ENCODE measurements at places on chromosomes 1 and 21. TPM values are rescaled to one million over a fixed set of nuclear protein-coding genes. Genes with fewer than 3 reads are reported as not detected.
A peak's percentile ranks its signal among the peaks of the same experiment; 100 is the strongest.

DNA sequence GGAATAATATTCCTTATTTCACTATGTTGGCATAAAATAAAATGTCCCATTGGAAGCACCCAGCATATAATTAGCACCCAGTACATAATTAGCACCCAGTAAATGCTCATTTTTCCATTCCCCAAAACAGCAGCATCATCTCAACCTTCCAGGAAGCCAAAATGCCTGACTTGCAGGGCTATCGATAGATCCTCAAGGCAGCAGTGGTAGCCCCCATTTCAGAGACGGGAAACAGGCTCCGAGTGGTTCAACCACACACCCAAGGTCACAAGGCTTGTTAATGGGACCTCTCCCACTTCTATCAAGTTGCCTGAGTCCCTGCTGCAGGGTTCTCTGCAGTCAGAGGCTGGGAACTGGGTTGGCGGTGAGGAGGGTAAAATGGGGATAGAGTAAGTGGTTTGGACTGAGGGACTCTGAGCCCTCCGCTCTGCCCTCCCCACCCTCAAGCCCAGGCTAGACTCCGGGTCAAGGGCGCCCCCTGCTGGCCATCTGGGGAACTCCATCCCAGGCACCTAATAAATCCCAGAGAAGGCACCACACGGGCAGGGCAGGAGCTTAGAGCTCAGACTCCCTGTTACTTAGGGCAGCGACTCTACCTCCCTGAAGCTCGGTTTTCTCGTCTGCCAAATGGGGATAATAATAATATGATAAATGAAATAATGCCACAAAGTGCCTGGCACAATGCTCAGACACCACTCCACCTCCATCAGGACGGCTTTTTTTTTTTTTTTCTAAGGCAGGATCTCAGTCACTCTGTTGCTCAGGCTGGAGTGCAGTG is 21.9 kb upstream of the LAPTM5 start:
- peak; percentile 72 for DNase-seq

DNA sequence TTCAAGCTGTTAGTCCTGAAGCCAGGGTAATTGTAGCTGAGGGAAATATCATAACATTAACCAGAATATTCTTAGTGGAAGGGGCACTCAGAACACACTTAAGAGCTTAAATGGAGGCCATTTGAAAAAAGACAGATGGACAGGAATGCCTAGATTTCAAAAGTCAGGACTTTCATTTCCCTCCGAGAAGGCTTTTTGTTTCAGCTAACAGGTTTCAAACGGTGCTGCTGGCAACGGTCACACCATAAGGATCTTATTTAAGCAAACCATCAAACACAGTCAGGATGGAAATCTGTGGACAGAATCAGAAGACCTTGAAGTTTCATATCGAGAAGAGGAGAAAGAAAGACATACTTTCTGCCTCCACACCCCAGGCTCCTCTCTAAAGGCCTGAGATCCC is 70.1 kb downstream of the SLC66A1 start:
- no peak for DNase-seq

The NPL gene
- polyA plus RNA-seq: 9.0 TPM

DNA sequence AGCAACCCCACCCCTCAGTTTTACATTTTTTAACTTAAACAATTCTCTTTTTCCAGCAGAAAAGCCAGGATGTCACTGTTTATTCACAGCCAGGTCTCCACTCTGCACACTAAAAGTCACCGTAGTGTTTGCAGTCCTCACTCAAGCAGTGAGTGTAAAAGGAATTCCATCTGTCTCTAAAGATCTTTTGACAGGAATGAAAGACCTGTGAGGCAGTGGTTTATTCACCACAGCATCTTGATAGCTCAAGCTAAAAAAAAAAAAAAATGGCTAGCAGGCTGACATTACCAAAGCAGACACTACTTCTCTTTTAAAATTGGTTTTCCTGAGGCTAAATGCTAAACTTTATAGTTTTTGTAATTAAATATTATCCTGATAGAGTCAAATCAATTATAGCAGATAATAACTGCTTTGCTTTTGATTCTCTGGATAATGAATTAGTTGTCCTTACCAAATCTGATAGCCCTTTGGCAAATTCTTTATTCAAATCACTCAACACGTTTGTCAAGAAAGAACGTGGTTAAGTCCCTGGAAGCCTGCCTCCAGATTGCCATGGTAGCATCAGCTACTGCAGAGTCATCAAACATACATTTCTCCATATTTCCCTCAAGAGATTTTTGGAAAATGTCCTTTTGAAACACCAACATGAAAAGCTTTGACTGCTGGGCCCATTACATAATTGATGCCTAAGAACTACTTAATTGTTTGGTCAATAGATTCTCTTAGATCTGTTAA is 22.2 kb upstream of the SLC5A9 start:
- no peak for DNase-seq

The CFH gene
- polyA plus RNA-seq: 34.4 TPM

DNA sequence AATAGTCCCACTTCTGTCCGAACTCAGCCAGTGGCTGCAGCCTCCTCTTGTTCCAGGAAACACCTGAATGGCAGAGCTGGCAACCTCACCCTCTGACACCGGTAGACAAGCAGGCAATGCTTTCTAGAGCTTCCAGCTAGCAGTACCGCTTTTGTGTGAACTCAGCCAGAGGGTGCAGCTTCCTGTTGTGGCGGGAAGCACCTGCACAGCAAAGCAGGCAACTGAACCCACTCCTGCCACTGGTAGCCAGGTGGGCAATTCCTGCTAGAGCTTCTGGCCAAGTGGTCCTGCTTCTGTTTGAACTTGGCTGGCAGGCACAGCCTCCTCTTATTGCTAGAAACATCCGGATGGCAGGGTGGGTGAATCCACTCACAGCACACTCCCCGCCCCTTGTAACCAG is 40.1 kb upstream of the TMPRSS15 start:
- no peak for DNase-seq

GRCh38 chr21:31707499-31707898 is 24.4 kb downstream of the SCAF4 start:
- DNase-seq: no peak

DNA sequence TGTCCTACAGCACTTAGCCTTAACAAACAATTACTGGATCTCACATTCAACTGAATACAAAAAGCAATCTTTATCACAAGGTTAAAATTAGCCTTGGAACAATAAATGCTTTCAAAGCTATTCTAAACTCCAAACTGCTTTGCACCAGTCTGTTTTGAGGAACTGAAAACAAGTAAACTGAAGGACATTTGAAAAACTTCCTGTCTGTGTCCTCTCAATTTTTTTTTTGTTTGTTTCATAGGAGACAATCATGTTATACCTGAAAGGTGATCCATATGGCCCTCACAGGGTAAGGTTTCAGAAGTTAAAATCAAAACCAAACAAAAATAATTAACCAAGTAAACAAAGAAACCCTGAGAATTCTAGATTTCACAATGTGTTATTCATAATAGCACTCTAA is 459.1 kb downstream of the DPYD start:
- no peak for DNase-seq

The SELENON gene
- polyA plus RNA-seq: 75.1 TPM

The OPRD1 gene
- polyA plus RNA-seq: 0.52 TPM

DNA sequence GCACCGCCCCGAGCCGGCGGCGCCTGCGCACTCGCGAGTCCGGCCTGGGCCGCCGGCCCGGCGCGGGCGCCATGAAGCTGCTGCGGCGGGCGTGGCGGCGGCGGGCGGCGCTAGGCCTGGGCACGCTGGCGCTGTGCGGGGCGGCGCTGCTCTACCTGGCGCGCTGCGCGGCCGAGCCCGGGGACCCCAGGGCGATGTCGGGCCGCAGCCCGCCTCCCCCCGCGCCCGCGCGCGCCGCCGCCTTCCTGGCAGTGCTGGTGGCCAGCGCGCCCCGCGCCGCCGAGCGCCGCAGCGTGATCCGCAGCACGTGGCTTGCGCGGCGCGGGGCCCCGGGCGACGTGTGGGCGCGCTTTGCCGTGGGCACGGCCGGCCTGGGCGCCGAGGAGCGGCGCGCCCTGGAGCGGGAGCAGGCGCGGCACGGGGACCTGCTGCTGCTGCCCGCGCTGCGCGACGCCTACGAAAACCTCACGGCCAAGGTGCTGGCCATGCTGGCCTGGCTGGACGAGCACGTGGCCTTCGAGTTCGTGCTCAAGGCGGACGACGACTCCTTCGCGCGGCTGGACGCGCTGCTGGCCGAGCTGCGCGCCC is at the start of gene B3GALT6:
B3GALT6 (plus strand) TSS at position 30 of the 588 bp plus-strand sequence; CDS start at position 72, 42 bp downstream.
- DNase-seq: no peak

DNA sequence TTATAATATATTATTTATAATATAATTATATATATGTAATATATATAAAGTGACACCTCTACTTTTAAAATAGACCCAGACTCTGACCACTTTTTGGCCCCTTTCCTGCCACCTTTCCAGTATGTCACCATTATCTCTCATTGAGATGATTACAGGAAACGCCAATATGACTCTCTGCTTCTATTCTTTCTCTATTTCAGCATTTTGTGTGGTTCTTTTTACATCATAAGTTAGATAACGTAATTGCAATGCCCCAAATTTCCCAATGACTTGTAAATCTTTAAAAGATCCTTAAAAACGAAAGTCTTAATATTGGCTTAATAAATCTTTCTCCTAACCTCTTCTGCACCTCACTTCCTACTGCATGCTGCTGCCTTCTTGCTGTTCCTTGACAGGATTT is 8.1 kb upstream of the GBP5 start:
- DNase-seq: no peak

- no peak for DNase-seq
These were observed 13.5 kb upstream of the IKBKE start for GRCh38 chr1:206456577-206457370.

GRCh38 chr1:230287674-230288315 is 138.3 kb downstream of the PGBD5 start:
- DNase-seq: no peak

The CLDN17 gene
- not detected for polyA plus RNA-seq

DNA sequence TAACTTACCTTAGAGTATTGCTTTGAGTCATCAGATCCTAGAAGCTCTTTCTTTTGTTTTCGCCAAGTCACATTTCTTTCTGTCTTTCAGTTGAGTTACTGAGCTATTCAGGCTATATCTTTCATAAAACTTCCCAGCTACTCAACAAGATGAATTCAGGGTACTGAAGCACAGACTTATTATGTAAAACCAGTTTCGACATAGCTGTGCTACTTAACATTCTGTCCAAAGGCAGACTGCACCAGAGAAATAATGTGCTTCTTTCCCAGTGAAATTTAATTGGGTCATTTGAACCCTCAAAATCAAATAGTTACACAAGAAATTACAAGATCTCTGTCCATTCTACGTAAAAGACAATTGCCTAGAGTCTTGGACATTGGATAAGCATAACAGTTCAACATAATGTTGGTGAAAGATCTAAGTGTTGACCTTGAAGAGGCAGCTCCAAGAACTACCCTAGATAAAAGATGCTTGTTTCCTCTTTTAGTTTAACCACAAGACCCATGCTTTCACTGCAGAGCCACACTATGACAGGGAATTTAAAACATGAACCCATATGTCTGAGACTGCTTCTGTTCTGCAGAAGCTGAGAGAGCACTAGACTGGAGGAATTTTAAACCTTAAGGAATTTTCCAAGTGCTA is 163.2 kb downstream of the LRRC40 start:
- DNase-seq: no peak

DNA sequence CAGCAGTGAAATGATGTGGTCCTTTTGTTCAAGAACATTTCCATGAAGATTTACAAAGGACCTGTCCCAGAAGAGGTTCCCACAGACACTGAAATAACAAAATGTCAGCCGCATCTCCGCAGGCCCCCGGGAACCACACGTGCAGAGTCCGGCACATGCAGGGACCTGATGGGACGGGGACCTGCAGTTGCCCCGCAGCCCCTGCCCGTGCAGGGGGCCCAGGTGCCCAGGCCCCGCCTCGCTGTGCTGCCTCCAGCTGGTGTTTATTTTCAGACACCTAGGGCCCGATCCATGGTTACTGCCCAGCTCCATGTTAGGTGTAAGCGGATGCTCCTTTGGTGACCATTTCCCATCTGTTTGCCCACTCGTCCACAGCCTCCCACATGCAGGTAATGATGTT is 149.3 kb upstream of the ARHGEF16 start:
- no peak for DNase-seq

GRCh38 chr1:64049900-64050540 is 153.4 kb upstream of the UBE2U start:
- no peak for DNase-seq

DNA sequence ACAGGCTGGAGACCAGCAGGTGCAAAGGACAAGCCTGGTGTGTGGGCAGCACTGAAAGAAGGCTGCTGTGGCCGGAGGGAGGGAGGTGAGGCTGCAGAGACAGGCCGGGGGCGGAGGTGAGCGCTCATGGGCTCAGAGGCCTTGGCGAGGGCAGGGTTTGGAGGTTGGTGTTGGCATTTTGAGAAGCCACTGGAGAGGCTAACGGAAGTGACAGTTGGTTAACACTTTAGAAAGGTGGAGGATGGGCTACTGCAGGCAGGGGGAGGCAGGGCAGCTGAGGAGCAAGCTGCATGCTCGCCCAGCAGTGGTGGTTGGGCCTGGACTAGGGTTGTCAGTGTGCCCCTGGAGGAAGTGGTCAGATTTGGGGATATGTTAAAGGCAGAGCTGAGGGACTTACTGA is 37.5 kb downstream of the QSOX1 start:
- no peak for DNase-seq

- peak; percentile 1 for DNase-seq
These were observed 522.9 kb downstream of the LRRIQ3 start for GRCh38 chr1:73674945-73675561.

- DNase-seq: no peak
These were observed 10.0 kb downstream of the SLC16A4 start for GRCh38 chr1:110380672-110381283.

The USP1 gene
- polyA plus RNA-seq: 89.3 TPM

DNA sequence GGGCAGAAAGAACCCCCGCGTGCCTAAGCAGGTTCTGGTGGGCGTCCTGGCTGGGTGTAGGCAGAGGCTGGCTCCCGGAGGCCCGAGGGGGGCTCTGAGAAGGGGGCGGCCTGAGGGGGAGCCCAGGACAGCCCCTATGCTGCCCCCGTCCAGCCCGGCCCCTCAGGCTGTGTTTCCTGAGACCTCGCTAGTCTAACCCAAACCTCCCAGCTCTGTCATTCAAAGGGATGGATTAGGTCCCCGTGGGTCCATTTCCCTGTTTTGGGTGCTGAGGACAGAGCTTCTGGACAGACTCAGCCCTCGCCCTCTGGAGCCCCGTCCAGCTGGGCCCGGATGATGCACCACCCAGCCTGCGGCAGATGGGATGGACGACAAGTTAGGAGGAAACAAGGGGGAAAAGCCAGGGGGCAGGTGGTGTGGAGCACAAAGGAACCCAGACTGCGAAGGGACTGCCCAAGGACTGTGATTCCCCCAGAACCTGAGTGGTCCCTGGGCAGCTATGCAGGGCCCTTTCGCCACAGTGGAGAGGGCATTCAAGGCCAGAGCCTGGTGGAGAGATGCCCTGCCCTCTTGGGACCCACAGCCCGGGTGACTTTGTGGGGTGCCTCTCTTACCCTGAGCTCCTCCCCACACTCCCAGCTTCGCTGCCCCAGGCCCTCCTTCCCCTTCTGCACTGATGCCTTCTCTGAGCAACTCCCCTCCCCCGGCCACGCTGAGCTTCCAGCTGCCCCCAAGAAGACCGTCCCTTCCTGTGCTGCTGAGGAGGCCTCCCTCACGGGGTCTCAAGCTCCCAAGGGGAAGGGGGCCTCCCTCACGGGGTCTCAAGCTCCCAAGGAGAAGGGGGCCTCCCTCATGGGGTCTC is 2.8 kb downstream of the HES4 start:
- no peak for DNase-seq

The LINGO4 gene
- polyA plus RNA-seq: not detected
